ENCODE measurements at places on chromosomes 7 and 10.

GRCh38 chr7:8274589-8274988 is 12.6 kb upstream of the ICA1 start:
- no peak for DNase-seq

DNA sequence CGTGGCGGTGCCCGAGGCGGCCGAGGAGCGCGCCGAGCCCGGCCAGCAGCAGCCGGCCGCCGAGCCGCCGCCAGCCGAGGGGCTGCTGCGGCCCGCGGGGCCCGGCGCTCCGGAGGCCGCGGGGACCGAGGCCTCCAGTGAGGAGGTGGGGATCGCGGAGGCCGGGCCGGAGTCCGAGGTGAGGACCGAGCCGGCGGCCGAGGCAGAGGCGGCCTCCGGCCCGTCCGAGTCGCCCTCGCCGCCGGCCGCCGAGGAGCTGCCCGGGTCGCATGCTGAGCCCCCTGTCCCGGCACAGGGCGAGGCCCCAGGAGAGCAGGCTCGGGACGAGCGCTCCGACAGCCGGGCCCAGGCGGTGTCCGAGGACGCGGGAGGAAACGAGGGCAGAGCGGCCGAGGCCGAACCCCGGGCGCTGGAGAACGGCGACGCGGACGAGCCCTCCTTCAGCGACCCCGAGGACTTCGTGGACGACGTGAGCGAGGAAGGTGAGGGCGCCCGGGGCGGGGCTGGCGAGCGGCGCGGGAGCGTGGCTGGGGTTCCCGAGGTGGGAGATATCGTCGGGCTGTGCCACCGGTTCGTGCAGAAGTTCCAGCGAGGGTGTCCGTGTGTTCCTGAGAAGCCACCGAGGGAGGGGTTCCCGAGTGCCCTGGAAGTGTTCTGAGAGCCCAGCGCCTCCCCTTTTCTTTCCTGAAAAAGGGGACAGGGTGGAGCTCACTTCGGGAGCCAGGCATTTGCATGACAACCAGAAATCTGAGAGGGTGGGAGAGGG is 495 bp downstream of the EIF3B start:
- DNase-seq = peak; percentile 26

- no peak for DNase-seq
Observed at GRCh38 chr10:3758491-3758970, 26.5 kb downstream of the KLF6 start.

DNA sequence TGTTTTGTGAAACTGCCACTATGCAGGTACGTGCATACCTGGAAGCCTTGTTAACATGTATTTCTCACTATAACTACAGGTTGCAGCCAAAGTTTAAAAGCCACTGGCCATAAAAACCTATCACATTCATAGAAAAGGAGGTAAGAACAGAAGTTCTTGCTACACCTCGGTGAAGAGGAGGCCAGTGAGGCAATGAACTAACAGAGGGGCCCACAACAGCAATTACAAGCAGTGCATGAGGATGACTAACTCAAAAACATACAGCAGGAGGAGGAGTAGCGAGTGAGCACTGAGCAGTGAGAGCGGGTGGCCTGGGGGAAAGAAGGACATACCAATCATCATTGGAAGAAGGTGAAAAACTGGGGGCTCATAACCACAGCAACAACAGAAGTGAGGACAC is 51.6 kb downstream of the NUDCD3 start:
- no peak for DNase-seq

DNA sequence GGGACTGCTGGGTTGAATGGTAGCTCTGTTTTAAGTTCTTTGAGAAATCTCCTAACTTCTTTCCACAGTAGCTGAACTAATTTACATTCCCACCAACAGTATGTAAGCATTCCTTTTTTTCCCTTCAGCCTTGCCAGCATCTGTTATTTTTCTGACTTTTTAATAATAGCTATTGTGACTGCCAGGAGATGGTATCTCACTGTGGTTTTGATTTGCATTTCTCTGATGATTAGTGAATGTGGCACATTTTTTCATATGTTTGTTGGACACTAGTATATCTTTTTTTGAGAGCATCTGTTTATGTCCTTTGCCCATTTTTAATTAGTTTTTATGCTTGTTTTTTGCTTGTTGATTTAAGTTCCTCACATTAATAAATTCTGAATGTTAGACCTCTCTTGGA is 990.8 kb downstream of the GATA3 start:
- no peak for DNase-seq

DNA sequence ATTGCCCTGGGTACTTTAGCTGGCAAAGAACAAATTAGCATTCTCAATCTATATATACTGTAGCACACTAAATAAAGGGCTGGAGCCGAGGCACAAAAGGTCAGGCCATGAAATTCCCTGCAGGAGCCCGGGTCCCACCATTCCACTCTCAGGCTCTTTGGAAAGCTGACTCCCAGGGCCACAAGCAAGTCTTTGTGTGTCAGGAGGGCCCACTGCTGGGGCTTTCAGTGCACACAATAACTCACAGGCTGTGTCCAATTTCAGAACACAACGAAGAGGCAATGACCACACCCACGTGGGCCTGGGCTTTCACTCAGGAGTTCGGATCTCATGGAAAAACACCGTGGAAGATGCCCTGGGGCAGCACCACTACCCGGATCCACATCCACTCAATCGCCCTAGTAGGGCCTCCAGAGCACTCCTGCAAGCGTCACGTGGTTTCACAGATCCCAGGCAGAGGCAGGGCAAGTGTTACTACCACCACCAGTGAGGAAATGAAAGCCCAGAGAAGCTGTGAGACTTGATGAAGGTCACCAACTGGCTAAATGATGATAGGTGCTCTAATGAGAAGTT is 60.3 kb downstream of the COBL start:
- no peak for DNase-seq

- DNase-seq = no peak
Observed at GRCh38 chr10:11170574-11170973, 152.9 kb downstream of the CELF2 start.

- no peak for DNase-seq
Observed at GRCh38 chr7:1948301-1948796, 278.3 kb downstream of the ELFN1 start.

- DNase-seq = no peak
Observed at GRCh38 chr7:117581424-117581823, 101.6 kb downstream of the CFTR start.
